ENCODE measurements at places on chromosomes 5 and 9.

DNA sequence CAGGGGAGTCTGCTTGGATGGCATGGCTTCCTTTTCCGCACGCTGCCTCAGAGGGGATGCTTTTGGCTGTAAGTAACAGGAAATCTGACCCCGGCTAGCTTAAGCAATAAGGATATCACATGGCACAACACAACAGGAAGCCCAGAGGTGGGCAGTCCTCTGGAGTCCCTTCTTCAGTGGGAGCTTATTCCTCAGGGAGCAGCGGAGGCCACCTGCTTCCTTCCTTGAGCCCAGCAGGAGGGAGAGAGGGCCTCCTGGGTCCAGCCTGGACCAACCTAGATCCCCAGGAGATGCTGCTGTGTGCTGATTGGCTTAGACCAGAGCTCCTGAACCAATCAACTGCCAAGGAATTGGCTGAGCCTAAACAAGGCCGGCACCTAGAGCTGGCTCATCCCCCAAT is 66.3 kb downstream of the C9orf50 start:
- DNase-seq, result peak; percentile 18

DNA sequence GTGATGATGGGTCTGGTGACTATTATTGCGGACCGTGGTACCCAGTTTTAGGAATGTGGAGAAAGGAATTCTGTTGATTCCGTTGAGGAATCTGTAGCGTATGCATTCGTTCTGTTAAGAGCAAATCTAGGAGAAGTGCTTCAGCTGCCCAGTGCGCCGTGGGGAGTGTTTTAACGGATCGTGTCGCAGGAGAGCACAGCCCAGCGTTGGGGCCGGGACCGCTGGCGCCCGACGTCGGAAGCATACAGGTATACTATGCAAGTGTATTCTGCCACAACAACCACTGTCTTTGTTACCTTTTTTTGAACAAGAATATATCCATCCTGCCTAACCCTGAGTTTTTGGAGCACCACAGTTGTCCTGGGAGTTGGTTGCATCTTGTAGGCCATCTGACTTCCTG is 42.7 kb downstream of the TENT4A start:
- no peak for DNase-seq

DNA sequence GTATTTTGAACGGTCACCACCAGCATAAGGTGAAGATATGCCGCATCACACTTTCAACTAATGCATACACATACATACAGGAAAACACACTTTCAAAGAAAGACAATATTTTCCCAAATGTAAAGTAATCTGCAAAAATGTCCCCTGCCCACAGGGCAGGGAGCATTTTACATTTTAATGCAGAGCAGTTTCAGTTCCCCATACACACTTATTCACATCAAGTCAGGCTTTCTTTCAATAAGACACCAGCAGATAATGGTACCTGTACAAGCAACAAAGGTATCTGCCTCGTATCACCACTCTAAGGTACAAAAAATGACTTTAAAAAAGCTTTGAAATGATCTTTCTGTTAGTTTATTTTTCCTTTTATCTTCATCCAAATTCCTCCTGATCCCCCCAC is 247.1 kb upstream of the CCNG1 start:
- DNase-seq, result no peak

DNA sequence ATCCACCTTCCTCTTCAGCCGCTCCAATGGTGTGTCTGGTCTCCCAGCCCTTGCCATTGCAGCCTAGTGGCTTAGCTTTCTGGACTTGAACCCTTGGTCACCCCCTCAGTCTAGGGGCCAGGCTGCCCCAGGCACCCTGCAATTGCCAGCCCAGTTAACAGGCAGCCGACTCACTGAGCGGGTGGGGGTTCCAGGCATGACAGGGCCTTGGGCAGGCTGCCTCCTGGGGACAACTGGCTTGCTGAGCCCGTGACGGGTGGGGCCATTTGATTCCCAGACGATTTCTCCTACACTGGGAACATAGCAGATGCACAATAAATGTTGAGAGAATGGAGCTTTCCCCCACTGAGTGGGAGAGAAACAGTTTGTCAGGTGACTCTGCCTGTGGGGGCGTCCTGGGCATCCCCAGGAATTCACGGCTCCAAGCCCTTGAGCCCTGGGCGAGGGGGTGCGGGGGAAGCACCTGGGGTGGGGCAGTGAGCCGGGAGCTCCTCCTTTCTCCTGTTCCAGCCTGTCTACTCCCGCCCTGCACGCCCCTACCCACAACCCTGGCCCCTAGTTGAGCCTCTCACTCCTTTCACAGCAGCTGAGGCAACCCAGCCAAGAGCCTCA is 12.6 kb upstream of the AQP7 start:
- no peak for DNase-seq

DNA sequence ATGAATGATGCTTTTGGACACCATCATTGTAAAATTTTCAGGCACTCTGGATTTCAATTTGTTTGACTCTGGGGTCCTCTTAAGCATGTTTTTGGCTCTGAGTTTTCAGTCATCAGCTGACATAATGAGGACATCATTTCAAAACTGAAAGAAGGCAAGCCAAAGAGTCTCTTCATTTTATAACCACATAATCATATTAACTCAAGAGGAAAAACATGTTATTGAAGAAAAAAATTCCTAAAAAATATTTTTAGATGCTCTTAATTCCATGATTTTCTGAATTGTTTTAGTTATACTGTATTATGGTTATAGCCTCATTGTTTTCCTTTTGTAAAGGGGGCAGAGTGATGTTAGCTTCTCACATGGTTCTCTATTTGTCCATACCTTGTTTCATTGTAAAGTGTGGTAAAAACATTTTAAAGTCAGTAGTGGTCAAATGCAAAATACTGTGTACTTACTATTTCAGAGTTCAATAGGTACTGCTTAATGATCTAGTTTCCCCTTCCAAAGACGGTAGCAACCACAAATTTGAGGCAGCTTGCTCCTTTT is 472.1 kb downstream of the DMRT2 start:
- no peak for DNase-seq

DNA sequence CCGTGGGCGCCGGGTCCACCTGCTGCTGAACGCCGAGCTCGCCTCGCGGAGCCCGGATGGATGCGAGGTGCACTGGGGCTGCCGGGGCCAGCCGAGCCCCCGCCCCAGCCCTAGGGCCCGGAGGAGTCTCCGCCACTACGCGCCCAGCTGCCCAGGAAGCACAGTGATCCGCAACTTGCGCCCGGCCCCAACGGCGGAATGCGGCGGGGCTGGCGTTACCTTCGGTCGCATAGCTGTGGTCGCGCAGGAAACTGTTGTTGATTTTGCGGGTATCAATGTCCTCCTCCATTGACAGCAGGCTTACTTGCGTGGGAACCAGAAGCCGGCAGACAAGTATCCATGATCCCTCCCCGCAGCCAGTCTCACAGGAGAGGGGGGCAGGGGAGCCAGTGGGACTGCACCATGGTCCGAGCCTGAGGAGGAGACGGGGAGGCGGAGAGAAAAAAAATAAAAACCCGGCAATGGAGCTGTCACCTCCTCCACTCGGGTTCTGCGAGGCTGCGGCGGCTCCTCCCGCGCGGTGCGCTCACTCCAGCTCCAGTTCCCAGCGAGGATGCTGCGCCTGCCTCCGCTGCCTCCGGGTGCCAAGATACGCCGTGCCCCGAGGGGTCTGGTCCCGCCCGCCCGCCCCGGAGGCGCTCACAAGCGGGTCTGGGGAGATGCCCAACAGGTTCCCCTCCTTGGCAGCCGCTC is 628 bp downstream of the PPP2R2B start:
- DNase-seq, result no peak

DNA sequence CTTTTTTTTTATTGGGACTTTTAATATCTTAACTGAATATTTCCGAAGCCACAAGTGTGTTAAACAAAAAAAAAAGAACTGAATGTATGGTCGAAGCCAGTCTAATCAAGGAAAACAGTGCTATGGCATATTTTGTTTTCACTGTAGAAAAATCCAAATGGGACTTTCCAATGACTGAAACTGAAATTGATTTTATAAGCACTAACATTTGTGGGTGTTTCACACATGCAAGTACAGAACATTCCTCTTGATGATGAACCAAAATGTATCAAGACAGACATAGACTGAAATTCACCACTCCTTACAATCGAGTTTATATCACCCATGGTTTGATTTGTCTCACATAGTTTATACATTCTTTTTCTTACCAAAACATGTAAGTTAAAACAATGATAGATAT is 1026.8 kb downstream of the CDH18 start:
- no peak for DNase-seq

GRCh38 chr5:44266882-44267576 is 122.2 kb downstream of the FGF10 start:
- DNase-seq, result no peak

- peak; percentile 65 for DNase-seq
Measured at GRCh38 chr9:128927731-128928411, 7.1 kb downstream of the PHYHD1 start.

DNA sequence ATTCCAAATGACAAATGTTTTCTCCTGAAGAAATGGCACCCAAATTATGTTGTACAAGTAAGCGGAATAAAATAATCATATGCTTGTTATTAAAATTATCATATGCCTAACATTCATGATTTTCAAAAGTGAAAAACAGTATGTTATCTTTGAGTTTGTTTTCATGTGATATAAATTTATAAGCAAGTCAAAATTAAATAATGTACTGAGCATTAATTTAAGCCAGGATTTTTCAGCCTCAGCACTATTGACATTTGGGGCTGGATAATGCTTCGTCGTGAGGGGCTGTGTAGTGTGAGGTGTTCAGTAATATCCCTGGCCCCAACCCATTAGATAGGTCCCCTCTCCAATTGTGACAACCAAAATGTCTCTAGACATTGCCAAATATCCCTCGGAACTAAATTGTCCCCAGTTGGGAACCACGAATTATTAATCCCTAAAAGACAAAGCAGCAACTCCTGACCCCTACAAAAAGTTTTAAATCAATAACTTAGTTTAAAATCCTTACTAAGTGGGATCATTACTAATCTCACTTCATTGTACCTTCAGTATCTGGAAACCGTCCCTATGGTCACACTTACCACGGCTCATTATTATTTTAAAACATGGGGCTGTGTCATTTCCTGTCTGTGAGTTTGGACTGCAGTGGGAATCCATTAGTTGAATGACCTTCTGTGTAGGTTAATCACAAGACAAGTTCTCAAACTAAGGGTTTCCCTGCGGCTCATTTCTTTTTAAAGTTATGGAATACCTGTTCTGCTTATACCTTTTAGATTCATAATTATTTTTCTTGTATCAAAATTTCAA is 1.3 kb upstream of the NNT start:
- DNase-seq, result peak; percentile 81

All from endothelial cell of umbilical vein (primary cell).